ENCODE measurements at places on chromosomes 12 and 14.

DNA sequence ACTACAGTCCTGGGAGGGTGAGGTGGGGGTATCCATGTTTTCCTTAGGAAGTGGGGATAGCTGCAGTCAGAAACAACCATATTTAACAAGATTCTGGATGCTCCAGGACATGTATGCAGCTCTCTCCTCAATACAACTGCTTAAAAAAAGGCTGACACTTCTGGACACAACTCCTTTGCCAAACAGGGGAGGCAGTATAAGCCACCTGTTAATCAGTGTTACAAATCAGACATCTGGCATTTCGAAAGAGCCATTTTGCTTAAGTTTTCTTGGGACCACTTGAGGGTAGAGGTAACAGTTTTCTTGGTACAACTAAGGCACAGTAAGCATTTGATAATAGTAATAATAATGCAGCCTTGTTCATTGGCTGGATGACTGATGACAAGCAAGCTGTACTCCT lies 47.1 kb downstream of the RPGRIP1 start:
- no peak for DNase-seq

GRCh38 chr12:127726671-127727315 lies 540.2 kb upstream of the TMEM132C start:
- no peak for DNase-seq

DNA sequence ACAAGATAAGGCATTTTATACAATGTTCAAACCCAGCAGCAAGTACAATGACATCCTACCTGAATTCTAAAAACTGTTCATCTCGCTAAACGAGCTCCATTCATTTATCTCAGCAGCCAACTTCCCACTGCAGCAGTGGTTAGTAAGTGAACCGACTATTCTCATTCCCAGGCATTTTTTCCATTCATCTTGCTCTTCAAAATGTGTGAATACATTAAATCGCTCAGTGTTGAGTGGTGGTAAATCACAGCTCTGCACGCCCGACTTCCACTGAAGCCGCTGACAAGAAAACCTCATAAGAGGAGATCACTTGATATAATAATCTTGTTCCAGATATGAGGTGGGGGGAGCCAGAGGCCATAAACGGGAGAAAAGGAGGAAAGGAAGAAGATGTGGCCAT lies 746.2 kb upstream of the USP15 start:
- no peak for DNase-seq

DNA sequence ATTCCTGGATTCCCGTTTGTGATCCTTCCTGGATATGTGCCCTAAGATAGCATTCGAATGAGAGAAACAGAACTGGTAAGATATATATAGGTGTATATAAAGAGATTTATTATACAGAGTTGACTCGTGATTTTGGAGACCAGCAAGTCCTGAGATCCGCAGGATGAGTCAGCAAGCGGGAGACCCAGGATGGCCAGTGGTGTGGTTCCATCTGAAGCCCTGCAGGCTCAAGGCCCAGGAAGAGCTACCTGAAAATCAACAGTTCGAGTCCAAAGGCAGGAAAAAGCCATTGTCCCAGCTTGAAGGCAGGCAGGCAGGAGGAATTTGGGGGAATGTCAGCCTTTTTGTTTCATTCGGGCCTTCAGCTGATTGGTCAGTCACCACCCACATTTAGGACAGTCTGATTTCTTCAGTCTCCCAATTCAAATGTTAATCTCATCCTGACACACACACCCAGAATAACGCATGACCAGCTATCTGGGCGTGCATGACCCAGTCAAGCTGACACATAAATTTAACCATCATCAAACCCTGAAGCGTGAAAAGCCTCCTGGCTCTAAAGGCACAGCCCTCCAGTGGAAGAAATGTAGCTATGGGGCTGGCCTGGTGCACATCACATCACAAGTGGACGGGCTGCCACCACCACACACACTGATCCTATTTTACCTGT lies 44.3 kb downstream of the TUNAR start:
- DNase-seq, result no peak

DNA sequence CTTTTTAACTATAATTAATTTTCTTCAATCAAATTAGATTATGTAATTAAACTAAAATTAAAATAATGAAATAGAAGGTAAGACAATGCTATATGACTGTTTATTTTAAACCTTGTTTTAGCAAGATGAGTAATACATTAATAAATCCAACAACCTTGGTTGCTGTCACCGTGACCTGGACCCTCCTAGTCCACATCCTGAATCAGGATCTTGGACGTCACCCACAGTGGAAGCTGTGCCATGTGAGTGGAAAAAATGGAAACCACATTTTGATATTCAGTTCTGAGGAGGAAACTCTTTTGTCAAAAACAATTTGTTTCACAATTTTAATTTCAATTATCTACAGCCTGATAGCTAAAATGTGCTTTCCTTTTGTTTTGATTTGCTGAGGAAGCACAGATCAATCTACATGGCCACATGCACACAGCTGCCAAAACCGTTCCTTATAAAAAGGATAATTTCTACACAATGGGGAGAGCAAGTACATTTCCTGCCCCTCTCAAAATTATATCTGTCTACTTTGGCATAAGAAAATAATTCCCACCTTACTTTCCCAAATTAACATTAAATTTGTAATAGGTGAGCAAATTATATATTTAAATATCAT lies 255.5 kb downstream of the RASSF9 start:
- no peak for DNase-seq
